ENCODE measurements at places on chromosomes 5 and 9.
A peak's percentile ranks its signal among the peaks of the same experiment; 100 is the strongest.

DNA sequence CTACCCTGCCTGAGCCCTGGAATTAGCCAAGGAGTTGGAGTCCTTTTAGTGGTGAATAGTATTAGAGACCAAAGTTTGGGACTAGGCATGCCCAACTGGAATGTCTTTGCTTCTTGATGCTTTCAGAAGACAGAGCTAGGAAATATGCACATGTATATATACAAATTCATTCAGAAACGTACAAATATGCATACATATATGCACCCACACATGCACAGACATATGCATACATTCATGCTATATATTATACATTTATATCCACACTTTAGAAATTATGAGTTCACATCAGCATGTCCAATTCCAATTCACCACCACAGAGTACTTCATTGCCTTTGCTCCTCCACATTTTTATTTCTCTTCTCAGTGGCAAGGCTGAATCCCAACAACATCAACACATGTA is 398.3 kb upstream of the MPDZ start:
- DNase-seq = no peak

- DNase-seq = no peak
Observed at GRCh38 chr9:126664900-126665643, 51.3 kb downstream of the LMX1B start.

DNA sequence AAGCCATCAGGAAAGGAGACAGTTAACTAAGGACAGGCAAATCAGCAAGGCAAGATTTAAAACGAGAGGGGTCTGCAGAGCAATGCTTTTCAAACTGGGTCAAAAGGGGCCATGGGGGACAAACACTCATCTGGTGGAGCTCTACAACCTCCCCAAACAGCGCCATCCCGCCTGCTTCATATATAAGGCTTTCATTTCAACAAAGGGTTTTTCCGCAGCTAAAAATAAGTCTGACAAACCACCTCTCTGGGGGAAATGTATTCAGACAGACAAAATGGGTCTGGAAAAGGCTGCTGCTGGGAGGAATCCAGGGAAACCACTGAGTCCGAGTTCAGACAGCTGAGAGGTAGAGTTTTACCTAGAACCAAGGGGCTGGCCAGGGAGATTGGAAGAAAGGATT is 8.3 kb upstream of the SEPTIN8 start:
- DNase-seq = no peak

- peak; percentile 40 for DNase-seq
Observed at GRCh38 chr9:112012026-112012902, 115.7 kb downstream of the UGCG start.

GRCh38 chr9:79551586-79551985 is 20.2 kb upstream of the TLE4 start:
- no peak for DNase-seq

DNA sequence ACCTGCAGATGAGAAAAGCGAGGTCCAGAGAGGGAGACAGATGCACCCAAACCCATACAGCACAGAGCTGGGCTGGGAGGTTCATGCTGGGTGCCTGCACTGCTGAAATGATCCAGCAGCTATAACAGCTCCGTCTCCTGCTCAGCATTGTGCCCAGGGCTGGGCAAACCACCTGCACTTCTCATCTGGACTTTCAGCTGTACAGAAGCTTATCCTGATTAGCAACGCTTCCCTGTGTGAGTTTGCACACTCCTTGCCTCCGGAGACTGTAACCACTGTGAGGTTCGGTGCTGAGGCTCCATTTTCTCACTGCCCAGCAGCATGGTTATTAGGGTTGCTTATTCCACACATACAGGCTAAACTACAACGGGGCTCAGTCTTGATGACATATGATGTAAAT is 326.1 kb downstream of the ASTN2 start:
- no peak for DNase-seq

DNA sequence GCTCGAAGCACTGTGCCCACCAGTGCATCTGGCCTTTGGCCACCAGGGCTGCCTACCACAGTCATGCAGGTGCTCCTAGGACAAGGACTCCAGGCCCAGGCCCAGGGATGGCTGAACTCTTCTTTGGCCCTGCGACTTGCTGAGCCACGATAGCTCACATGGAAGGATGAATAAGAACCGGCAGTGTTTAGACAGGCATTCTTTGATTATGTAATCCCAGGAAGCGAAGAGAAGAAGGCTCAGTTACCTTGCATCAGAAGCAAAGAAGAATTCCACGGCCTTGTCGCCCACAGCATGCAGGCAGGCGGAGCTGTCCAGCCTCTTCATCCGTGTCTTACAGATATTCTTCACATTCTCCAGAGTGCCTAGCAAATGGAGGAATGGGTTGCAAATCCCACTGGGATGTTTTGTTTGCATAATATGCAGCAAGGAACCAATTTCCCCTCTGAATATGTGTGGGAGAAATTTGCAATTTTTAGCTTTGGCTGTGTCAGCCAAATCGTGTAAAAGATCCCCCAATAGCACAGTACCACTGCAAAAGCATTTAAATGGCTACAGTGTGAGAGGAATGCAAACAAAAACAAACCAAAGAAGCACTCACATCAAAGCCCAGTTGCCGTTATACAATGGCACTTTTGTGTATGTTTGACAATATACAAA is 29.1 kb downstream of the GFPT2 start:
- DNase-seq = no peak

- DNase-seq = no peak
Observed at GRCh38 chr5:141875795-141876627, 2.2 kb downstream of the PCDH1 start.

- peak; percentile 8 for DNase-seq
Observed at GRCh38 chr5:69493396-69494133, 975 bp downstream of the OCLN start.

DNA sequence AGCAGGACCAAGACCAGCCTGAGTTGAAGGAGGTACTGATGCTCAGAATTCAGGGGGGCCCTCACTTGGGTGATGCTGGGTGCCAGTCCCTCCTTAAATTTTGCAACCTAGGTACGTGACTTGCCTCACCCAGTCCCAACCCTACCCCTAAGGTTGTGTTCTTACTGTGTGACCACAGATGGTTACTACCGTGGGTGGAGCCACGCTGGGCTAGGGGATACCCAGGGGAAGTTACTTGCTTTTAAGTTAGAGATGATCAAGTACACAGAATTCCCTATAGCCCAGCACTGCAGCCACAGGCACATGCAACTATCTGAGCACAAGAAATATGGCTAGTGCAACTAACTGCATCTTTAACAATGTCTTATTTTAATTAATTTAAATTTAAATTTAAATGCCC is 32.9 kb downstream of the NXNL2 start:
- DNase-seq = peak; percentile 8

DNA sequence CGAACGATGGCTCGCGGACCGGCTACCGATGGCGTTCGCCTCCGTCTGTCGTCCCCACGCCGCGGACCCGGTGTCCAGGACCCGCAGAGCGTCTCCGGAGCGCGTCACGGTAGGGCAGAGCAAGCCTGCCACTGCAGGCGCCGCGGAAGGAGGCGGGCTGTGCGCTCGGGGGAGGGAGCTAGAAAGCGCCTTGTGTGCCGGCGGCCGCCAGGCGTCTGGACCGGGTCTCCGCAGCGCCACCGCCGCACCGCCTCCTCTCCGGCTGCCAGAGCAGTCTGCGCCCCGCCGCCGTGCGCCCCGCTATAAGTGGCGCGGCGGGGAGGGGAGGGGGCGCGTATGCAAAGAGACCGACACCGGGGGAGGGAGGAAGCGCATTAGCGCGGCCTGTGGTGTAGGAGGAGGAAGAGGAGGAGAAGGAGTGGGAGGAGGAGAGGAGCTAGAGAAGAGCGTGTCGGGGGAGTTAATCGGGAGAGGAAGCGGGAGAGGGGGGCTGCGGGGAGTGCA is at the start of gene ENC1:
ENC1 (minus strand) TSS at position 279 of the 504 bp plus-strand sequence. CDS start 4,243 bp downstream, outside the sequence.
- DNase-seq = peak; percentile 72

DNA sequence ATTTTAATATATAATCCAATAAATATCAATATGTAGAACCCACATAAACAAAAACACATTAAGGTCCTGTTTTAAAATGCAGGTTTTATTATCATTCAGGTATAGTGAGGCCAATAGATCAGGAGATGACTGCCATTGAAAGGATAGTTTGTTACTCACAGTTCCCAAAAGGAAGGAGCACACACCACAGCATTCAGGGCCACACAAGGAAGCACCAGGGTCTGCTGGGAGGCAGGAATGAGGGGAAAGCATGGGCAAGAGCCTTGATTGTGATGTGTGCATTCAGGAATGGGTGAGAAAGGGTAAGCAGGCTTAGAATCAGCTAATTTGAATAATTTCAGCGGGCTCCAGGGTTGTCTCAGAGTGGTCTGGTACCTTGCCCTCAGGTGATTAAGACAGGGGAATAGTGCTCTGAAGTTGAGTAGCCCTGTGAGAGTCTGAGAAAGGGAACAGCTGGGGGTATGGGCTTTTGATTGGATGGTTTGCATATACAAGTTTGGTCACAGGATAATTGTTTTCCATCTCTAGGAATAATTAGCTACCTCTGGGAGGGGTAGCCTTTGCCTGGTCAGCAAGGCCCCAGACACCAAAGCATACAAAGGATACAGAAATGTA is 19.8 kb upstream of the OTULIN start:
- no peak for DNase-seq

GRCh38 chr9:87793292-87793691 is 67.4 kb downstream of the CTSL start:
- DNase-seq = no peak

DNA sequence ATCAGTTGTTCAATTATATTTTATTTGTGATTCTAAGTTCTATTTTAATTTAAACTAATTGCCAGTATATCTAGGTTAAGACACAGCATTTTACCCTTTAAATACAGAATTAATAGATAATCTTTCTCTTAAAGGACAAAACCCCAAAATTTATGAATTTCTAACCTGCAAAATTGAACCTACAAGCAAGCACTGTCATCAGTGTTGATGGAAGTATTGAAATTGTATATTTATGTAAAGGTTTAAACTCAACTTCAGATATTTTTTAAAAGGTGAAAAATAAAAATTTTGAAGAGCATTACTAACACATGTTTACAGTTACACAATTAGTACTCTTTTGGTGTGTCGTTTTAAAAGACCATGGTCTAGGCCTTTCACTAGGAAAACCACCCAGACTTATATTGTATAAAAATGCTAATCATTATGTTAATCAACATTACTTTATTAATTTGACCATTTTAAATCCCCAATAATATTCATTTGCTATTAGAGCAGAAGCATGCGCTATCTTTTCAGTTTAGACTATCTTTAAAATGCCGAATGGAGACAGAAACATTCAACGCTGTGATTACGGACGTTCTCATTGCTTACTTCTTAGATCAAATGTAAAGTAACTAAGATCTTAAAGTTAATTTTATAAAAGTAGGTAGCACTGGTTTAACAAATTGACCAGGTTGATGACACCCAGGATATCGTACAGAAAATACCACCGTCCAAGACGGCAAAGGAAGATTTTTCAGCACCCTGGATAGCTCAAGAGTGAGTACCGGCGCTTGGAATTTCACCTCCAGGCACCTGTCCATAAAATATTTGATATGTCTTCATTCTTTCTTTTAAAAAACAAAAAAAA is 3.2 kb downstream of the OTP start:
- DNase-seq = no peak

- DNase-seq = no peak
Observed at GRCh38 chr5:44365345-44365744, 23.9 kb downstream of the FGF10 start.

DNA sequence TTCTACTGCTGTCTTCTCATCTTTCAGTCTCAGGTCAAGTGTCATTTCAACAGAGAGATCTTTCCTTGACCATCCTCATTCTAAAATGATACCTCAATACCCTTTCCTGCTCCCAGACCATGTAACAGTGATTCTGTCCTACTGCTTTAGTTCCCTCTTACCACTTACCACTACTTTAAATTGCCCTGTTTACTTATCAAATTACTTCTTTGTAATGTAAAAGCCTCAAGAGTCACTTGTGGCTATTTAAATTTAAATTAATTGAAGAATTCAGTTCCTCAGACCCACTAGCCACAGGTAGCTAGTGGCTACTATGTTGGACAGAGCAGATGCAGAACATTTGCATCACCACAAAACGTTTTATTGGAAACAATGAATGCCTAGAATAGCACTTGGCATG is 217.3 kb downstream of the ADAMTS6 start:
- DNase-seq = no peak

DNA sequence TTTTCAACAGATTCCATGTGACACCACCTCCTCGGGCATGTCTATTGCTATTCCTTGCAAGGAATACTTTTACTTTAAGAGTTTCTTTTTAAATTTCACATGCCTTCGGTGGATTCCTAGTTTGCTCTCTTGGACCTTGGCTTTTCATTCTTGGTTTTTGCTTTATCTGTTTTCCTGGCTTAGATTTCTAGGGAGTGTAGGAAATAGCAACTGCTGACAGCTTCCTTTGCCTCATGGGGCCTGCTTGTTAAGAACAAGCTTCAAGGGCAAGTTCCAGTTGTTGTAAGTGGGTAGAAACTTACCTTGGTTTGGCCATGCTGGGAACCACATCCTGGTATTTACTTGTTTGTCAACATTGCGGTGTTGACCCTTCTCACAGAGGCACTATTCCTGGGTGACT is 348.5 kb downstream of the DMAC1 start:
- no peak for DNase-seq

GRCh38 chr5:9156282-9156681 is 389.6 kb downstream of the SEMA5A start:
- no peak for DNase-seq

- DNase-seq = no peak
Observed at GRCh38 chr5:15487228-15487627, 12.8 kb upstream of the FBXL7 start.

- DNase-seq = no peak
Observed at GRCh38 chr5:33981408-33982162, 2.9 kb downstream of the SLC45A2 start.

- no peak for DNase-seq
Observed at GRCh38 chr5:9947225-9947714, 302.4 kb downstream of the ATPSCKMT start.

DNA sequence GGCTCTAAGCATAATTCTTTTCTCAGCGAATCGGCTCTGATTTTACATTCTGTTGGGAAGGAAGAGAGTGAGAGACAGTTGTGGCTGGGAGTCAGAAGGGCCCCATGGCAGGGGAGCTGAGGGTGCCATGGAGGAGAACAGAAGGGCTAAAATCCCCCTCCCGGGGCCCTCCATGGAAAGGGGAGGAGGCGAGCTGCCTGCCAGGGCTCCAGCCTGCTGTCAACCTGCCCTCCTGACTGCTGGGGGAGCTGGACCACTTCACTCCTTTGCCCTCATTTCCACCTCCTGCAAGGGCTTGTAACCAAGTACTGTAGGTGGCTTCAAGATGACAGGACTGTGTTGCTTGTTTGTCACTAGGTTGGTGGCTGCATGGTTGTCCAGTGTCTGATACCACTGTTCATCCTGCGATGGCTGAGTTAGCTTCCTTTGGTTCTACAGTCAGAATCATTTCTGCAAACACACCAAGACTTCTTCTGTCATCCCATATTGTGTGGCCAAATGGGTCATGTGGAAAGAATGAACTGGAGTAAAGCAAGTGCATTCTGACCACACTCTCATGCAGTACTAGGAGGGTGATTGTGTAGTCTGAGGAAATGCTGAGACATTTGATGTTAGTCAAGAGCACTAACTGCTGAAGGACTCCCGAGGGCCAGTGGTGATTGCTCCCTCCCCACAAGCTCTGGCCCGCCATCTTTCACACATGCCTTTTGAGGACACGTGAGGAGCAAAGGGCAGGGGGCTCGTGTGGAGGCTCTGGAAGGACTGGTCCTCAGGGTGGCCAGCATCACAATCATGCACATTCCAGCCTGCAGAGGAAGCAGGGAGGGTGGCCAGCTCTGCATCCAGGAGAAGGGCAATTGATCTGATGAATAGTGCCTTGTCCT is 307.2 kb downstream of the GADD45G start:
- DNase-seq = no peak

GRCh38 chr5:124907098-124907644 is 160.7 kb upstream of the ZNF608 start:
- no peak for DNase-seq

GRCh38 chr9:105157171-105157583 is 87.3 kb upstream of the SLC44A1 start:
- no peak for DNase-seq

GRCh38 chr9:122125509-122126330 is 32.6 kb upstream of the TTLL11 start:
- DNase-seq = no peak
